ENCODE measurements at places on chromosomes 6 and 20. TPM values are rescaled to one million over a fixed set of nuclear protein-coding genes. Genes with fewer than 3 reads are reported as not detected.

Gene COL10A1
- total RNA-seq, result not detected

Gene TAF11
- 28.3 TPM for total RNA-seq

DNA sequence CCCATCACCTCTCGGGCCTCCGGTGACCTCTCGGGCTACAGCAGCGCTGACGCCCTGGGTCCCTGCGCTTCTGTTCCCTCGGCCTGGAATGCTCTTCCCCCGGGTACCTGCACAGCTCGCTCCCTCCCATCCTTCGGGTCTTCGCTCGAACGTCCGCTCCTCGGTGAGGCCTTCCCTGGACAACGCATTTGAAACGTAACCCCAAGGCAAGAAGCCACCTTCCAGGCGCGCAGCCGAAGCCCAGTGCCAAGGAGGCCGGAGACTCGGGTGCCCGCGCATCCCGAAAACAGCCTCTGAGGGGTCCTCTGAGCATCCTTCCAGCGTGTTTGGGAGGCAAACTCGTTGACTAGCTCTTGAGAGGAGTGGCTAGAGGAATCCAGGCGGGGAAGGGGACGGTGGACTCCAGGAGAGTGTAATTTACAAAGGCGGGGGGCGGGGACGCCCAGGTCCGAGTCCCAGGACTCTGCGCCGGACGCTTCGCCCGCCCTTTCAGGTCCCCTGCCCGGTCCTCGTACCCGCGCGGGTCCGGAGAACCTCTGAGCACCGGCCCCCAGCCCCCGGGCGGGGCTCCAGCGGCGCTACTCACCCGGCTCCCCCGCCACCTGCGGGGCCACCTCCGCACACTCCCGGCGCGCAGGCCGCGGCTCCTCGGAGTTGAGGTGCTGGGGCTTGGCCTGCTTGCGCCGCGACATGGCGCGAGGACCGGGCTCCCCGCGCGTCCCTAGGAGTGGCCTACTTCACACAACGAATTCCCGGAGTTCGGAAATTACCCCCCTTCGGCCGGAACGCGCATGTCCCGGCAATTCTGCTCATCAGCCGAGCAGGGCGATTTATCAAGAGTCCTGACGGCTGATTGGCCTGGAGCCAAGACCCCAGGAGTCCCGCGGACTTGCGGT is 86.8 kb downstream of the ZFP64 start:
- DNase-seq, result no peak
- H3K27me3 ChIP-seq, result peaks cover 40% of the 10 kb centered on the region
- peak overlapping the region; percentile 63 for H3K4me3 ChIP-seq
- no peaks in the 10 kb centered on the region for H3K36me3 ChIP-seq
- no peak overlapping the region for H3K27ac ChIP-seq

GRCh38 chr6:28884423-28885131 is 39.2 kb downstream of the TRIM27 start:
- peak overlapping the region; percentile 65 for H3K4me3 ChIP-seq
- peaks cover 46% of the 10 kb centered on the region for H3K4me1 ChIP-seq
- peak overlapping the region; percentile 85 for H3K27ac ChIP-seq
- H3K36me3 ChIP-seq, result peaks cover 22% of the 10 kb centered on the region

GRCh38 chr6:2127484-2127911 is 117.9 kb downstream of the GMDS start:
- peaks cover 23% of the 10 kb centered on the region for H3K4me1 ChIP-seq
- H3K36me3 ChIP-seq, result no peaks in the 10 kb centered on the region
- H3K27ac ChIP-seq, result no peak overlapping the region
- no peak overlapping the region for H3K4me3 ChIP-seq
